ENCODE measurements at places on chromosomes 7 and 10. TPM values are rescaled to one million over a fixed set of nuclear protein-coding genes. Genes with fewer than 3 reads are reported as not detected.

The ANKRD26 gene
- total RNA-seq: 14.0 TPM

The EXOC6 gene
- total RNA-seq: 17.2 TPM

The TEX36 gene
- not detected for total RNA-seq

The EVX1 gene
- not detected for total RNA-seq

The WNT8B gene
- not detected for total RNA-seq

The NAT16 gene
- not detected for total RNA-seq

The ALOX5 gene
- 3.2 TPM for total RNA-seq

The CEP55 gene
- 0.66 TPM for total RNA-seq

The CALY gene
- not detected for total RNA-seq

The CNTNAP2 gene
- 0.99 TPM for total RNA-seq

The FRAT2 gene
- 5.9 TPM for total RNA-seq

The OR2A5 gene
- not detected for total RNA-seq

The SCART1 gene
- 0.36 TPM for total RNA-seq

The LRRC18 gene
- total RNA-seq: not detected

- DNase-seq: peak; percentile 29
These were observed 50.6 kb downstream of the PRTFDC1 start for GRCh38 chr10:24901686-24902399.

DNA sequence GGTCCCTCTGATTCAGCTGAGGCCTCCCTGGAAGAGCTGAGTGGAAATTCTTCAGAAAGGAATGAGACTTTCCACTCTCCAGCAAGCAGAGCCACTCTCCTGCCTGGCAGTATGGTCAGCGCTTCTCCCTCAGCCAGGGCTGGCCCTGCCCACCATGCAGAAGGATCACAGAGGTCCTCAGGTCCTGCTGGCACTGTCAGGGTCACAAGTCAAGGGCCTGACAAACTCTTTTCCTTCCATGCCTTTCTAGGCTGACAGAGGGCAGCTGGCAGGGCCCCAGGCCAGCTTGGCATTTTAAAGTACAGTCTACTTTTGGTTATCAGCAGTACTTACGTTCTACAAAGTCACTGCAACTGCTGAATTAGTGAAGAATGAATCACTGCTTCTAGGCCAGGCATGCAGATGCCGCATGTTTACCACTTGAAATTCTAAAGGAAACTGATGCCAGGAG lies 119.3 kb upstream of the FRMD4A start:
- peak; percentile 61 for DNase-seq

GRCh38 chr10:96380821-96381220 lies 22.0 kb upstream of the OPALIN start:
- no peak for DNase-seq

GRCh38 chr7:138207555-138207971 lies 131.3 kb downstream of the AKR1D1 start:
- no peak for DNase-seq

DNA sequence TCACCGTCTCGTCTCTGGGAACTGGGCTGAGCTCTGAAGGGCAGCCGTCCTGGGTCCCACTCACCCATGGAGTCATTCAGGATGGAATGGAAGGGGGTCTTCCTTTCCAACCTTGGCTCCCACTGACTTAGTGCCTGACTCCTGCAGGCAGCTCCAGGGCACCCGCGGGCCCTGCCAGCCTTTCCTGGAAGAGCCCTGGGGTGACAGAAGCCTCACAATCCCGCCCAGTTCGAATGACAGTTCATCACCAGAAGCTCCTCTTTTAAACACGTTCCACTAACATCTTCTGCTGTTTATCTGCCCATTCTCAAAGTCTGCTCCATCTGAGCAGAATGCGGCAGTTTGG lies 110.6 kb downstream of the TNS3 start:
- DNase-seq: no peak

DNA sequence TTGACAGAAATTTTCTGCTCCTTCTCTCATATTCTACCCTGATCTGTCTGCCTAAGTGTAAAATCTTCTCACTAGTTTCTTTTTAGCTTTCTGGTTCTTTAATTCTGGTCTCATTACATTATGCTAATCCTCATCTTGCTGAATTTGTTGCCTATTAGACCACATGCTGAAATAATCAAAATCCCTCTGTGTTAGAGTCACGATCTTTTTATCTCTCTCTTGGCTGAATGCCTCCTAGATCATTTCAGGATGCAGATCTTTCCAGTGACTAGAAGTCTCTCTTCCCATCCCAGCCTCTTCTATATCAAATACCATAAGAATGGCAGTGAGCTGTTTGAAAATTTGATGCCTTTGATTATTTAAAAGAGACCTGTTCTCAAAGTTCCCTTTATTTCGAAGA lies 661.9 kb downstream of the SORCS1 start:
- no peak for DNase-seq

GRCh38 chr10:88111294-88111693 lies 247.9 kb downstream of the PTEN start:
- no peak for DNase-seq

- DNase-seq: no peak
These were observed 10.0 kb upstream of the DDIT4 start for GRCh38 chr10:72263613-72264241.

- no peak for DNase-seq
These were observed 59.4 kb downstream of the CUZD1 start for GRCh38 chr10:122786269-122786668.

GRCh38 chr10:78461333-78461732 lies 427.7 kb downstream of the RPS24 start:
- DNase-seq: no peak

DNA sequence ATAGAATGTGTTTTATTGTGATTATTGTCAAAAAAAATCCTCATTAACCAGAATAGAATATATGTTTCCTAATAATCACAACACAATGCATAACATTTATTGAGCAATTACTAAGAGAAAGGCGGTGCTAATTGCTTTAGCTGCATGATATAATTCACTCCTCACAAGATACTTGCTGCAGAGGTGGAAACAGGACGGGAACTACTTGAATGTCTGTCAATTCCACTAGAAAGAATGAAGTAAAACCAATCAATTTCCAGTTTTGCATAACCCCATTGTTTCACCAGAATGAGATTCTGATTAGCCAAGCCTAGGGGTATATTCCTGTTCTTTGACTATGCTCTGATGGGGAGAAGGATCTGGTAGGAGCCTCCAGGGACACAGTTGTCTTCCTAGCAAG lies 239.1 kb upstream of the NRP1 start:
- no peak for DNase-seq

DNA sequence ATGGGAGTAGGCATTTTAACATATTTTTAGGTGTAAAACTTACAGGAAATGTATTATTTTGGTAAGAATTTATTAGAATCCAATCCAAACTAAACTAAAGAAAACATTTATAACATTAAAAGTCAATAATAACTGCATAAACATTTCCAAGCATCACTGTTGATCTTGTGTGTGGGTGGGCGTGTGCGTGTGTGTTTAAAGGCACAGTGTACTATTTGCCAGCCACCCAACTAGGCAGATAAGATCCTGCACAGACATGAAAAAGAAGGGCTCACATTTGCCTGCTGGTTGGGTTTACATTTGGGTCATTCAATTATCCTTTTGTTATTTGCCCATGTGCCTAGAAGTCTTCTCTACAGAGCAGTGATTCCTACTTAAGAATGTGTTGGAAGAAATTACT lies 31.0 kb upstream of the WNT16 start:
- DNase-seq: no peak

- DNase-seq: no peak
These were observed 6.0 kb downstream of the AGFG2 start for GRCh38 chr7:100544967-100545359.

DNA sequence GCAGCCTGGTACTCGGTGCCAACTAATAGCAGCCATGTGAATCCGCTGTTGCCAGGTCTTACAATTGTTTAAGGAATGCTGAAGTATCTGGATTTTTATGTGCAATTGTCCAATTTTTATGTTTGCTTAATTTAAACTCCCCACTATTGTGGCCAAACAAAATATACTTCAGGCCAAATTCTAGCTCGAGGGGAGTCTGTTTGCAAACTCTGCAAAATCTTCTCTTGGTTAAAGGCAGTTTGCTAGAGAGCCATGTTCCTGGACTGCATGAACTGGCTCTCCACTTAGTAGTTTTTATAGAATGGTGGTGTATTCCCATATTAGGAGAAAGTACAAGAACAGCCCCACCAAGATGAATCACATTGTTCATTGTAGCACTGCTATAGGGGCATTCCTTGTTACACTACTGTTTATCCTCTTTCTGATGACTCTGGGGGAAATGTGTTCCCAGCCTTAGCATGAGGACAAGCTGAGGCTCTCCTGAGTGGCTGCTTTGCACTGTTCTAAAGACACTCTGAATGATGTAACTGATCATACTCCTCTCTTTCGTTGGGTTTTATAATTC lies 178.0 kb upstream of the GLI3 start:
- no peak for DNase-seq

DNA sequence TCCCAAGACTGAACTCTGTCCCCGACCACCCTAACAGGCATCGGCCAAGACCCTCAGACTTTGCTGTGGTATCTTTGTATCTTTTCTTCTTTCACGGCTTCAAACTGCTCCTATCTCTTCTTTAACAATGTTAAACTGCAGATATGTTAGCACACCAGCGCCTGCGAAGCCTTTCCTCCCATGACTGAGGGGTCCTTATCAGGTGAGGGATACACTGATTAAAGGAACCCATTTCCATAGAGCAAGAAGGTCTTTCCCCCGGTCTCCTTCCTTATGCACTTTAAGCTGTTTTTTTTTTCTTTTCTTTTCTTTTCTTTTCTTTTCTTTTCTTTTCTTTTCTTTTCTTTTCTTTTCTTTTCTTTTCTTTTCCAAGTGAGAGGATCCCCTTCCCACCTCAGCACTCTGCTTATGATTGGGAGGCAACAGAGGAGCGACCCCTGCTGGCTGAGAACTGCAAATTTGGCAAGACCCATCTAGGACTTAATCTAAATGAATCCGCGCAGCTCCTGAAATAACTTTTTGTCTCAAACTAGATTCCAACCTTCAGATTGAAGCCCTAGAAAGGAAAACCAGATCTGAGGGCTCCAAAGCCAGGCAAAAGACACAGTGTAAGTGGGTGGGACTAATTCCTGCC lies 109.9 kb downstream of the ITGB8 start:
- no peak for DNase-seq

DNA sequence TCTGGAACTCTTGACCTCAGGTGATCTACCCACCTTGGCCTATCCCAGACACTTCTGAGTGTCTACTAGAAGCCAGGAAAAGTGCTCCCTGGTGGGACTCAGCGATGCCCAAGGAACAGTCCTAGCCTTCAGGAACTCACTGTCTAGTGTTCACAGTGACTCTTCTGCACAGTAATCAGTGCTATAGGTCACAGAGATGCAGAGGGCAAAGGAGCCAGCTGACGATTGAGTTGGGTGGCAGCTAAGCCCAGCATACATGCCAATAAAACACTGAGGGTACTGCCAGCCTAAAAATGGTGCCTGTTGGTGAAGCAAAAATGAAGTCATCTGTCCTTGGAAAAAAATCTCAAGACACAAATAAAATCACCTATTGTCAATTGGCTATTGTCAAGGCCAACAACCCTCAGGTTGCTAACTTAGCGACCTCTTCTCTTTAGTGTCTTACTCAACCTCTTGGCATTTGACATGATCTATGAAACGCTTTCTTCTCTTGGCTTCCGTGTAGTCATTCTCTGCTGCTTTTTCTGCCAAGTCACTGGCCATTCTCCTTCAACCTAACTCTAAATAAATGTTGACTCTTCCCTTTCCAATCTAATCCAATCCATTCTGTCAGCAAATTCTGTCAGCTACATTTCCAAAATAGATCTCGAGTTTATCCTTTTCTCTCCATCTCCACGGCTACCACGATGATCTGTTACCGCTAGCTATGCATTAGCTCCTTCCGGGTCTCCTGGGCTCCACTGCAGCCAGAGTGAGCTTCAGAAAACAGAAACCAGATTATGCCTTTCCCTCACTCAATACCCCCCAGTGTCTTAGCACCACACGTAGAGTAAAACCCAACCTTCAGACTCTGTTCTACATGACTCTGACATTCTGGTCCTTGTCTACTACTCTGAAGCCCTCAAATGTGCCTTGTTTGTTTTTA lies 99.2 kb downstream of the ATXN7L1 start:
- DNase-seq: no peak

DNA sequence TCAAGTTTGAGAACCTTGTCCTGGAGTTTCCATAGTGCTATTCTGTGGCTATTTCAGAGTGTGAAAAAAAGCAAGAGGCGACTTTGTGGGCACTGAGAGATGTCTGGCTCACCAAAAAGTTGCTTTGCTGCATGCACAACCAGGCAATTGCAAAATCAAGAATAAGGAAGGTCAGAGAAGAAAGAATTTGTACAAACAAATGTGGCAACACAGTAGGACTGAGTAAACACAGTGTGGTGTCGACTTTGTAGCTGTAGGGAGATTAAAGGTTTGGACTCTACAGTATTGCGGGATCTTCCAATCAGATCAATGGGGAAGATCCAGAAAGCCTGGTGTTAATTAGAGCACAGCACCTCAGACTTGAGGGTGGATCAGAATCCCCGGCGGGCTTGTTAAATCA lies 88.1 kb upstream of the PLPP4 start:
- DNase-seq: no peak

GRCh38 chr10:101272229-101272868 lies 43.1 kb upstream of the LBX1 start:
- peak; percentile 34 for DNase-seq

- DNase-seq: no peak
These were observed 1043.2 kb upstream of the C7orf33 start for GRCh38 chr7:147547252-147547897.

Data from left ventricle myocardium inferior (tissue), 1 donor.